ENCODE measurements at places on chromosomes 7 and 10. TPM values are rescaled to one million over a fixed set of nuclear protein-coding genes. Genes with fewer than 3 reads are reported as not detected.

Gene MSS51
- total RNA-seq: 0.41 TPM

Gene HABP2
- total RNA-seq: 0.72 TPM

Gene PAX2
- not detected for total RNA-seq

Gene ITIH5
- total RNA-seq: not detected

Gene SLC16A9
- 4.9 TPM for total RNA-seq

Gene LIPM
- not detected for total RNA-seq

Gene OPN1SW
- total RNA-seq: not detected

Gene GIMAP6
- total RNA-seq: not detected

Gene OR2A12
- total RNA-seq: not detected

Gene PBLD
- 1.4 TPM for total RNA-seq

Gene JAKMIP3
- total RNA-seq: 0.54 TPM

Gene MBL2
- 0.17 TPM for total RNA-seq

Gene UTF1
- total RNA-seq: not detected

Gene HPS1
- total RNA-seq: 31.1 TPM

Gene AOC1
- not detected for total RNA-seq

Gene RSPH10B
- total RNA-seq: not detected

Gene NHLRC2
- total RNA-seq: 9.8 TPM

Gene ATOH7
- total RNA-seq: not detected

Gene SEMA4G
- total RNA-seq: 6.6 TPM

Gene JCAD
- total RNA-seq: 23.5 TPM

Gene OR6V1
- total RNA-seq: not detected

Gene PPP1R17
- total RNA-seq: not detected

Gene ATP6V0E2
- total RNA-seq: 85.9 TPM

Gene ACTL6B
- not detected for total RNA-seq

Gene ANXA8L1
- not detected for total RNA-seq

Gene MMP21
- not detected for total RNA-seq

Gene NET1
- 33.6 TPM for total RNA-seq

Gene FKBP9
- total RNA-seq: 298 TPM

Gene PRXL2A
- total RNA-seq: 92.2 TPM

Gene PRTFDC1
- total RNA-seq: 9.8 TPM

Gene FAM25G
- not detected for total RNA-seq

Gene NRG3
- 0.87 TPM for total RNA-seq

Gene PTPRZ1
- total RNA-seq: not detected

Gene CPEB3
- 0.09 TPM for total RNA-seq

Gene C10orf62
- total RNA-seq: 0.41 TPM

Gene FXYD4
- not detected for total RNA-seq

Gene SYNPO2L
- not detected for total RNA-seq

Gene PSMA2
- 172 TPM for total RNA-seq

Gene PARP12
- total RNA-seq: 7.5 TPM

Gene MKRN1
- total RNA-seq: 62.9 TPM
